ENCODE measurements at places on chromosomes 16 and 17.

- no peak for DNase-seq
These were observed 496.9 kb upstream of the ZFHX3 start for GRCh38 chr16:73544826-73545225.

DNA sequence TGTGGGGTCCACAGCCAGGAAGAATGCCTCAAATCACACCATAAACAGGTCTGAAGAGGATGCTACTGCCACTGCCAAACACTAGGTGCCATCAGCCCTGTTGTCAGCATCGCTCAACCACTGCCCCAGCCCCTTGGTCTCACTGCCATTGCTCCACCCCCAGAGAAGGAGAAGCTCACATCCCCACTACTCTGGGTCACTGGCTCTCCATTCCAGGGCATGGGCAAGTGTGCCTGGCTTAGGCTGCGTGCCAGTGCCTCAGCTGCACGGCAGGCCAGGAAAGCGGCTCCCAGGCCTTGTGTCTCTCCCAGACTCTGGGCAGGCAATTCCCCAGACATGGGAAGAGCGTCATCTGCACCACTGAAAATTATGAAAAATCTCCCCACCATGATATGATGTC is 1.2 kb upstream of the IGSF6 start:
- no peak for DNase-seq

DNA sequence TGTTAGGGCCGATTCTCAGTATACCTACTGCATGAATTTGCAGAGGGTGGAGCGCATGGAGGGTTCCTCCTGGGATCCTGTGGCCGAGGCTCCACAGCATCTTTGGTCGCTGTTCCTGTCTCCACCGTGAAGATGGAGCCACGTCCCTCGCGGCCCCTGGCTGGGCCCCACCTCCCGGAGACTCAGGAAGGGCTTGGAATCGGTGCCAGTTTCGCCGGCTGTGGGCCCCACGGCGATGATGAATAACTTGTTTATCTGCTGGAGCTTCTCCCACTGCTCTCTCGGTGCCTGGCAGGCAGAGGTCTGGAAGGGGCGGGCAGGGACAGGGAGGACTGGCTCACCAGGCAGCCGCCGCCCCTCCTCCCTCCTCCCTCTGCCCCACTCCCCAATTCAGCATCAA is 8.1 kb downstream of the SLC5A11 start:
- no peak for DNase-seq

GRCh38 chr17:6712058-6712853 is 913 bp downstream of the SLC13A5 start:
- DNase-seq: no peak

DNA sequence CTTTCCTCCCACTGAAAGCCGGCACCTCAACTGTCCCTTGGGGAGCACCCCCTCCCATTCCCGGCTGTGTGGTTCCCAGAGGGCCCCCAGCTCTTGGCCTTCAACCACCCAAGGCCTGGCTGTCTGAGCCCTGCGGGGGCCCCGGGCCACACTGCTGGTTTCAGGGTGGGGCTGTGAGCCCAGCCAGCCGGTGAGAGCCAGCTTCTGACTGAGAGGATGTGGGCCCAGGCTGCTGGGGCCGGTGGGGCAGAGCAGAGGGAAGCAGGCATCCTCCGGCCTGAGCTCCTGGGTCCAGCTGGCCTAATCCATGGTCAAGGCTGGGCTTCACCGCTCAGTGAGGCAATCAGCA is 875 bp upstream of the LGALS3BP start:
- DNase-seq: no peak
